Osteoblast (primary cell): ENCODE measurements at places on chromosomes 1 and 21. TPM values are rescaled to one million over a fixed set of nuclear protein-coding genes. Genes with fewer than 3 reads are reported as not detected.

SHE gene
- not detected in 2 replicates for total RNA-seq

TFB2M gene
- total RNA-seq, result 18.3 and 19.5 TPM in 2 replicates

CBR3 gene
- 17.4 and 22.7 TPM in 2 replicates for total RNA-seq

CELA3A gene
- not detected in 2 replicates for total RNA-seq

WDR64 gene
- not detected in 2 replicates for total RNA-seq

PLA2G2F gene
- total RNA-seq, result not detected in 2 replicates

SLC22A15 gene
- total RNA-seq, result 14.5 and 16.2 TPM in 2 replicates

PRRX1 gene
- 307 and 427 TPM in 2 replicates for total RNA-seq

CD5L gene
- total RNA-seq, result not detected in 2 replicates

MPL gene
- total RNA-seq, result not detected in 2 replicates

ENTREP3 gene
- total RNA-seq, result 6.5 and 7.7 TPM in 2 replicates

LRP8 gene
- total RNA-seq, result 8.3 and 11.2 TPM in 2 replicates

NOTCH2 gene
- total RNA-seq, result 305 and 330 TPM in 2 replicates

FMO2 gene
- total RNA-seq, result 2.7 and 2.9 TPM in 2 replicates

BRDT gene
- not detected in 2 replicates for total RNA-seq

NCAM2 gene
- 8.0 and 15.3 TPM in 2 replicates for total RNA-seq

LRRC71 gene
- total RNA-seq, result 0.36 and 0.59 TPM in 2 replicates

LCE2A gene
- total RNA-seq, result not detected in 2 replicates

TOR1AIP1 gene
- total RNA-seq, result 78.2 and 83.1 TPM in 2 replicates

C1orf105 gene
- total RNA-seq, result not detected in 2 replicates

LRRC38 gene
- total RNA-seq, result not detected in 2 replicates

INPP5B gene
- total RNA-seq, result 39.4 and 48.6 TPM in 2 replicates

TAS1R3 gene
- under 0.01 TPM in 2 replicates for total RNA-seq

GPR25 gene
- total RNA-seq, result not detected in 2 replicates

KRTAP10-3 gene
- total RNA-seq, result not detected in 2 replicates

DTL gene
- total RNA-seq, result 2.9 and 3.2 TPM in 2 replicates

DCDC2B gene
- total RNA-seq, result under 0.01 TPM in 1 of 2 replicates, not detected in the other

PLA2G2A gene
- not detected in 2 replicates for total RNA-seq

MAP3K7CL gene
- 15.6 and 19.9 TPM in 2 replicates for total RNA-seq

KCNA3 gene
- not detected in 2 replicates for total RNA-seq

HCRTR1 gene
- total RNA-seq, result not detected in 2 replicates

SYTL1 gene
- total RNA-seq, result under 0.01 TPM in 1 of 2 replicates, not detected in the other

ATF6 gene
- 28.6 and 30.1 TPM in 2 replicates for total RNA-seq

PEAR1 gene
- total RNA-seq, result 17.0 and 21.2 TPM in 2 replicates

C1orf94 gene
- total RNA-seq, result not detected in 2 replicates

HPDL gene
- 0.36 and 0.59 TPM in 2 replicates for total RNA-seq

MLLT11 gene
- total RNA-seq, result 1.4 and 1.8 TPM in 2 replicates

PBX1 gene
- 10.1 and 15.3 TPM in 2 replicates for total RNA-seq

AADACL4 gene
- total RNA-seq, result not detected in 2 replicates
